ENCODE measurements at places on chromosomes 13 and 19.
A peak's percentile ranks its signal among the peaks of the same experiment; 100 is the strongest.

GRCh38 chr19:2461751-2462634, 5.2 kb upstream of the LMNB2 start:
- DNase-seq: peak; percentile 25

GRCh38 chr19:56983171-56983570, 136.6 kb upstream of the USP29 start:
- DNase-seq: no peak

DNA sequence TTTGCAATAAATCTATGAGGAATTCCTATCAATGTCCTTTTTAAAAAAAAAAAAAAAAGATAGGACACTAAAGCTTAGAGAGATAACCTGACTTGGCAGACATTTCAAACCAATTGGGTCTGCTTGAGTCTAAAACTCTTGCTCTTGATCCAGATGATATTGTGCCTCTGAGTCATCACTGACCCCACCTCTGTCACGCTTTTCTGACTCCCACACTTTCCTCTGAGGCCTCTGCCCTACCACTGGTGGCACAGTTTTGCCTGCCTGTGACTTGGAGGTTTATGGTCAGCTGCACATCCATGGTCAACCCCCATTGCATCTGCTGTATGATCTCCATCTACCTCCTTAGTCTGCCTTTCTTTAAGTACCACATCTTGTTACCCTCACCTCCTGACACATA, 328.7 kb downstream of the SPRY2 start:
- no peak for DNase-seq

GRCh38 chr13:27354379-27354778, 70.0 kb upstream of the GTF3A start:
- DNase-seq: no peak

Measured in central memory CD4-positive, alpha-beta T cell (primary cell).